HT-29 (cell line): ENCODE measurements at places on chromosomes 7 and 10.

DNA sequence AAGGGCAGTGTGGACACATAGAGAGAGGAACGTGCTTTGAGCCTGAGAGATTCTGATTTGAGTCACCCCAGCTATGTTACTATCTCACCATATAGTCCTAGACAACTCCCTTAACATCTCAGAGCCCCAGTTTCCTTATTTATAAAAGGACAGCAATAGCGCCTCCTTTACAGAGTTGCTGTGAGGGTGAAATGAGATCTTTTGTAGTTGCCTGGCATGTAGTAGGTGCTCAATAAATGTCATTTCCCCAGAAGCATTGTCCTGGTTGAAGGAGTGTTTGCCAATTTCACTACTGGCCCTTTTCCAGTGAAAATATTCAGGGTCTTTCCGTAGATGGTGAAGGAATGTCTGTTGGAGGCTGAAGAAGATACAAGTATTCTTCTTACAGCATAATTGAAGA is 51.3 kb upstream of the FAM180A start:
- DNase-seq = no peak

- peak; percentile 86 for DNase-seq
These were observed 129.3 kb downstream of the PKD1L1 start for GRCh38 chr7:47818796-47819606.

GRCh38 chr10:65041307-65041706 is 1520.1 kb downstream of the REEP3 start:
- DNase-seq = no peak

GRCh38 chr7:33062023-33062781 is at the start of gene NT5C3A:
Gene NT5C3A (minus strand): TSS chr7:33062776. CDS start chr7:33062705, 71 bp downstream.
- peak; percentile 68 for DNase-seq

GRCh38 chr10:49610458-49611165 is 502 bp downstream of the SLC18A3 start:
- DNase-seq = no peak

GRCh38 chr7:88449410-88449809 is 142.7 kb upstream of the STEAP4 start:
- no peak for DNase-seq

DNA sequence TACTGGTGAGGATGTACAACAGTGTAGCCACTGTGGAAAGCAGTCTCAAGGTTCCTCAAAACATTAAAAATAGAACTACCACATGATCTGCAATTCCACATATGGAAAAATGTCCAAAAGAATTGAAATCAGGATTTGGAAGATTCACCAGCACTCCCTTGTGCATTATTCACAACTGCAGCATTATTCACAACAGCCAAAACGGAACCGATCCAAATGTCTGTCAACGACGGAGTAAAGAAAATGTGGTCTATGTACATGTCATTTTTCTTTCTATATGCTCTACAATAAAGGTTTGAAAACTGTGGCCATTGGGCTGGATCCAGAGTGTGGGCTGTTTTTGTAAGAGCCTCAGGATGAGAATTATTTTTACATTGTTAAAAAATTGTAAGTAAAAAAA is 1206.1 kb upstream of the CELF2 start:
- DNase-seq = no peak

- DNase-seq = no peak
These were observed 310.6 kb downstream of the PARD3 start for GRCh38 chr10:34504534-34504933.

GRCh38 chr10:75176046-75176445 is 34.5 kb upstream of the VDAC2 start:
- no peak for DNase-seq

DNA sequence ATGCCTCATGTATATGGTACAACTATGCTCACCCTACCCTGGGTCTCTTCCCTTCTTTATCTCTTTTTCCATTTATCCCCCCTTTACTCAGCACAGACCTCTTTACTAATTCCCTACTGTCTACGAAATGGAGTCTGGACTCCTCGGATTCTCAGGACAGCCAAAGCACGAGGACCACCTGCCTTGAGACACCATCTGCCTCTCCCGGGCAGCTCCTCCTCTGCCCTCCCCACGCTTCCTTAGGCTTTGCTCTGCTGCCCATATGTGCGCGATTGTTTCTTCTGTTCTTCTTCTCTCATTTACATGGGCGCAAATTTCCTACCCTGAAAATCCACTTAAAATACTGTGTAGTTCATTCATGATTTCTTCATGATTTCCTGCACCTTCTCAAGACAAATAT is 62.7 kb upstream of the STK17A start:
- DNase-seq = no peak

- no peak for DNase-seq
These were observed 172.5 kb downstream of the BAMBI start for GRCh38 chr10:28849821-28850220.

DNA sequence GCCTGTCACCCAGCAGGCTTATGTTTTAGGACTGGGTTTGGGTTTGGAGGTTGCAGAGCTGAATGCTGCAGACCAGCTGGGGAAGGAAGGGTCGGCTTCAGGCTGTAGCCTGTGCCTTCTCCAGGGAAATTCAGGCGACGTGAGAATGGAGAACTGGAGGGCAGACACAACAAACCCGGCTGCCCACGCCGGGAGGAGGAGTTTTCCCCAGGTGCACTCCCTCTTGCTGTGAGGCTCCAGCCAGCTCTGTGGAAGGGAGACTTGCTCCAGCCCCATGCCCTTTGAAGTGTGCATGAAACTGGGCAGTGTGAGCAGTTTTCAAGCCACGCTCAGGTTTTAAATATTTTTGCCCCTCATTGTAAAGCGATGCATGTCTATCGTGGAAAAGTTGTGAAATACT is 279.1 kb downstream of the CCSER2 start:
- DNase-seq = no peak

DNA sequence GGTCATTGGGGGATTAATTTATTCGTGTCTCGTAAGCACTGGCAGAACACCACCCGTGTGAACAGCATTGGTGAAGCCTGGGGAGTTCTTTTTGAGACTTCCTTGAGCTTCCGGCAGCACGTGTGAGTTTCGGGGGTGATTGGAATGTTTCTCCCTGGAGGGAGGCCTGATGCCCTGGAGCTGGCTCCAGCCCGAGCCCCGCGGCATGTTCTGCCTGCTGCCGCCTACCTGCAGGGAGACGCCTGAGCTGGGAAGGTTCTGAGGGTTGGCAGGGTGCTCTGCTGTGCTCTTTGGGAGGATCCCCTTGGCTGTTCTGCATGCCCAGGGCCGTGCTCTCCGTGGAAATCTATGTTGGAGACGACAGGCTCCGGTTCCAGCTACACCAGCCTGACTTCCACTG is 159.3 kb downstream of the MGMT start:
- no peak for DNase-seq

DNA sequence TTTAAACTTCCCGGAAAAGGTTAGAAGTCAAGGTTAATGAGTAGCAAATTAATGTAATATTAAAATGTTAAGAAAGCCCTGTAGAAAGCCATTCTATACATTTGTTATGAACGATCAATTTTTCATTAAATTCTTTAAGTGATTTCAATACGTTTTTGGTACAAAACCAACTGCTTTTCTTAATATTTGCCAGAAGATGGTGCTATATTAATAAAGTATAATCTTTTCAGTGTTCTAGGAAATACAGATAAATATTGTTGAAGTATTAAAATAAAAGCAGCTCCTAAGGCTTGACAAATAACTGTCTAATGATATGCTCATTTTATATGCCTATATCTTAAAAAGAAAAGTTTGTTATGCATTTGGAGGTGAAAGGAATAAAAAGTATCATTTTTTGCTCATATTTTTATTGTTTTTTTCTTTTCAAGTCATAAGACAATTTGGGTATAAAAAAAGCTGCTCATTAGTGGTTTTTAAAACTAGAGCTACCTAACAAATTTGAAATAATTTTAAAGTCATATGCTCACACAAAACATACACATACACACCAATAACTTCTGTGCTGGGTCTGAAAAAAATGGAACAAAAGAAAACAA is 130.3 kb upstream of the POT1 start:
- DNase-seq = peak; percentile 16

- no peak for DNase-seq
These were observed 116.5 kb downstream of the GRM3 start for GRCh38 chr7:86760236-86760635.

DNA sequence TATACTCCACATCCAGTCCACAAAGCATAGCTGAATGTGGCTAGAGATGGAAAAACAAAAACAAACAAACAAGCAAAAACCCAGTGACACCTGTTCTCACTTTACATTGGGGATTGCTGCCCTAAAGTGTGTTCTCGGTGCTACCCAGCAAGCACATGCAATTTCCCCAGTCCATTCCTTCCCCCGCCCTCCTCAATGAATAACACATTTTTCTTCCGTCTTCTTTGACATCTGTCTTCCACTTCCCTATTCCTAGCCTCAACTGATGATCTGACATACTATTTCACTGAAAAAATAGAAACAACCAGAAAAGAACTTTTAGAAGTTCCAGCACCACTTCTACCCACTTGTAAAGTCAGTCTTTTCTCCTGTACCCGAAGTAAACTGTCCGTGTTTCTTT is 147.1 kb downstream of the MALRD1 start:
- no peak for DNase-seq

DNA sequence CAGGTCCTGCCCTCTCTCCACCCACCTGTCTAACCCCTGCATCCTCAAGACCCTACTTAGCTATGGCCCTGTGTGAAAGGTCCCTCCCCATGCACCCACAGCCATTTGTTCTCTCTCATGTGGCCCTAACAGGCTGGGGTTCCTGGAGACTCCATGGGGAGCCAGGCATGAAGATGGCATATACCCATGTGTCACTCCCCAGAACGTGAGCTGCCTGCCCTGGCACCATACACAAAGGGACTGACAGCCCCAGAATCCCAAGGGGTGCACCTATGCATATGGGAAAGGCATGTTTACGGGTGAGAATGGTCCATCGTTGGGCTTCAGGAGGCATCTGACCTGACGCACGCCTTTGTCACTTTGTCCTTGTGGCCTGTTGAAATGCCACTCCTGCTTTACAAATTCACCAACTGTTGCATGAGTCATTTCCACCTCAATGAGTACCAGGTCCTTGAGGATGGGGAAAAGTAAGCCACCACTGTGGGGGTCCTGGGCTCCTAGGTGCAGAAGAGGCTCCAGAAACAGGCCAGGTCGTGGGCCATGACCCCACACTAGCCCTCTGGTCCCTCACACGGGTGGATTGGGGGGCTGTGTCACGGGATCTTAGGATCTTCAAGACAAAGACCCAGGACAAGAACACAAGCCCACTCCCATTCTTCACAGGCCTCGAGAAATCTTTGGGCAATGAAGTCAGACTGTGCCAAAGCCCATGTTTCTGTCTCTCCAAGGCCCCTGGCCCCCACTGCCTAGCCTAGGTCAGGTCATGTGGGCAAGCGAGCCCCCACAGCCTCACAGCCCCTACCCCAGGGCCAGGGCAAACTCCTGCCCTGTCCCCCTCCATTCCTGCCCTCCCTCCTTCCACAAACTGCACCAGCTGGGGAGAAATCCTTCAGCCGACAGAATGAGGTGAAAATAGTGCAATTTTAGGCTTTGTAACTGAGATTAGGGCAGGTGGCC is 8.6 kb downstream of the GPRIN2 start:
- no peak for DNase-seq

DNA sequence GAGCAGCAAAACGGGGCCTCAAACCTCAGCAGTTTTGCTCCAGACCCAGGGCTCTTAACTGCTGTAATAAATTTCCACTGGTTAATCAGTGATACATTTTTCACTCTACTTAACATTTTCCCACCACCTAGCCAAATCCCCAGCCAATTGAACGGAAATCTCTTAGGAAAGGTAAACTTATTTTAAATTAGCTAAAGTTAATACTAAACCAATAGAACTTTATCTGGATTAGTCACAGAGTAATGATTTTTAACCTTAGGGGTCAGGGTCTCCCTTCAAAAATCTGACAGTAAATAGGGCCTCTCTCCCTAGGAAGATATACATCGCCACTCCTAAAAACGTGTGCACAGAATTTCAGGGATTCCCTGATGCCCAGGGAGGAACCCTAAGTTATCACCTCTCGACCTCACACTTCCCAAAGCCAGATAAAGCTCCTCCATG is 87.4 kb upstream of the KMT2E start:
- DNase-seq = peak; percentile 45

GRCh38 chr7:45407730-45408408 is 166.3 kb upstream of the ADCY1 start:
- DNase-seq = no peak
